CD4-positive, alpha-beta T cell treated with Interleukin-2 at 100 ng/mL for 4 hours (primary cell): ENCODE measurements at places on chromosomes 4 and X.

GRCh38 chr4:43843501-43843900 lies 605.1 kb downstream of the KCTD8 start:
- no peak for DNase-seq

- no peak for DNase-seq
Measured at GRCh38 chr4:106062452-106062875, 167.2 kb downstream of the NPNT start.

DNA sequence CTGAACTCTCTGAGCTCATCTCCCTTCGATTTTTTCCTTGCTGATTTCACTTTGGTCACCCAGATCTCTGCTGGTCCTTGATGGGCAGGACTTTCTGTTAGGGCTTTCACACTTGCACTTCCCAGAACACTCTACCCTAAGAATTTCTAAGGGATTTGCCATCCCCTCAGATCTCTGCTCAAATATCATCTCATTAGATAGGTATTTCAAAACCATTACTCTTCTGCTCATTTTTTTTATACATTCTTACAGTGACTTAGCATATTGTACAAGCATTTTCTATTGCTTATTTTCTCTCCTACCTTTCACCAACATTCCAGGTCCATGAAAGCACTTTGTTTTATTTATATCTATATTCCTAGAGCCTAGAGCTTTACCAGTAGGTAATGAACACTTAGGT lies 913.3 kb downstream of the PDHA2 start:
- no peak for DNase-seq

GRCh38 chr4:179151770-179152169 lies 1709.5 kb upstream of the AGA start:
- no peak for DNase-seq

DNA sequence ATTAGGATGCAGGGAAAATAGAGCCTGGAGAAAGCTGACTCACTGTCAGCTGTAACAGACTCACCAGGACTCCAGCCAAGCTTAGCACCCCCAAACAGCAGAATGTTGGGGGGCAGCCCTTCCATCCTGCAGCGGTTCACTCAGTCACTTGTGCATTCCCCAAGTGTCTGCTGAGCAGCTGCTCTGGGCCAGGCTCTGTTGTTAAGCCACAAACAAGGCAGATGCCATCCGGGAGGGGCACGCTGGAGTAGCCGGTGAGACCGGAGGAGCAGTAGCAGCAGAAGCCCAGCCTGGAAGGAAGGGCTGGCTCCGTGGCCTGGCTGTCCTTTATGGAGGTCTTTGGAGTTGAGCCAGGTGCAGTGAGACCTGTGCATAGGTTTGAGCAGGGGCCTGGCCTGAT lies 22.0 kb downstream of the CCNQ start:
- DNase-seq, result no peak

DNA sequence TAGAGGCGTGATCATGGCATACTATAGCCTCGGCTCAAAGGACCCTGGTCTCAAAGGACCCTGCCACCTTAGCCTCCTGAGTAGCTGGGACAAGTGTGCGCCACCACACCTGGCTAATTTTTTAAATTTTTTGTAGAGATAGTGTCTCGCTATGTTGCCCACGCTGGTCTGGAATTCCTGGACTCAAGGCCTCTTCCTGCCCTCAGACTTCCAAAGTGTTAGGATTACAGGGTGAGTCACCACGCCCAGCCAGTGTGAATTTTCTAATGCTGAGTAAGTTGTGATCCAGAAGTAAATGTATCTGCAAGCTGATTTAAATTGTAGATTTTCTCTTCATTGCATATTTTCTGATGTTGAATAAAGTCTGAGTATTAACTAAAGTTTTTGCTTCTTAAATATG lies 2.6 kb upstream of the ZNF674 start:
- no peak for DNase-seq

DNA sequence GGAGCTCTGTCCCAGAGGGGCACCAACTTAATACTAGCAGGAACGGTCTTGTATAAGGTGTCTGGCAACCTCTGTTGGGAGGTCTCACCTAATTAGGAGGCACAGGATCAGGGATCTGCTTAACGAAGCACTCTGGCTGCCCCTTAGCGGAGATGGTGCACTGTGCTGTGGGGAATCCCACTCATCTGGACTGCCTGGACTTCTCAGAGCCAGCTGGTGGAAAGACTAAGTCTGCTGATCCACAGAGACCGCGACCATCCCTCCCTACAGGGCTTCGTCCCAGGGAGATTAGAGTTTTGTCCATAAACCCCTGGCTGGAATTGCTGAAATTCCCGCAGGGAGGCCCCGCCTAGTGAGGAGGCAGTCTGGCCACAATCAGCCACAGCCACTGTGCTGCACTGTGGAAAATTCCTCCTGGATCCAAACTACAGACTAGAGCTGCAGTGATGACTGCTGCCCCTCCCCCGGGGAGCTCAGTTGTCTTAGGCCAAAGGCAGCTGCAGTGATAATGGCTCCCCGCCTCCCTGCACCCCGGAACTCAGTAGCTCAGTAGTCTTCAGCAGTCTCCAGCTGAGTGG lies 22.0 kb upstream of the ZCCHC4 start:
- no peak for DNase-seq

- no peak for DNase-seq
Measured at GRCh38 chrX:43899878-43900815, 17.9 kb upstream of the MAOB start.

- DNase-seq, result no peak
Measured at GRCh38 chrX:154602766-154603437, 16.2 kb downstream of the CTAG1B start.

GRCh38 chr4:16916719-16917337 lies 18.4 kb upstream of the LDB2 start:
- DNase-seq, result peak; percentile 71
